ENCODE measurements at places on chromosomes 7 and 10.

DNA sequence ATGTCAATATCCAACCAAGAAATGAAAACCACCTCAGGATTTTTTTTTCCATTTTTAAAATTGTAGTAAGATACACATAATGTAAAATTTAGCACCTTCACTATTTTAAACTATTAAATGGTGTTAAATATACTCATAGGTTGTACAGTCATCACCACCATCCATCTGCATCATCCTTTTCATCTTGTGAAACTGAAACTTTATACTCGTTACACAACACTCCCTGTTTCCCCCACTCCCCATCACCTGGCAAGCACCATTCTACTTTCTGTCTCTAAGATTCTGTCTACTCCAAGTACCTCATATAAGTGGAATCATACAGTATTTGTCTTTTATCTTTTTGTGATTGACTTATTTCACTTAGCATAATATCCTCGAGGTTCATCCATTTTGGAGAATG lies 335.2 kb upstream of the NPSR1 start:
- DNase-seq = no peak

DNA sequence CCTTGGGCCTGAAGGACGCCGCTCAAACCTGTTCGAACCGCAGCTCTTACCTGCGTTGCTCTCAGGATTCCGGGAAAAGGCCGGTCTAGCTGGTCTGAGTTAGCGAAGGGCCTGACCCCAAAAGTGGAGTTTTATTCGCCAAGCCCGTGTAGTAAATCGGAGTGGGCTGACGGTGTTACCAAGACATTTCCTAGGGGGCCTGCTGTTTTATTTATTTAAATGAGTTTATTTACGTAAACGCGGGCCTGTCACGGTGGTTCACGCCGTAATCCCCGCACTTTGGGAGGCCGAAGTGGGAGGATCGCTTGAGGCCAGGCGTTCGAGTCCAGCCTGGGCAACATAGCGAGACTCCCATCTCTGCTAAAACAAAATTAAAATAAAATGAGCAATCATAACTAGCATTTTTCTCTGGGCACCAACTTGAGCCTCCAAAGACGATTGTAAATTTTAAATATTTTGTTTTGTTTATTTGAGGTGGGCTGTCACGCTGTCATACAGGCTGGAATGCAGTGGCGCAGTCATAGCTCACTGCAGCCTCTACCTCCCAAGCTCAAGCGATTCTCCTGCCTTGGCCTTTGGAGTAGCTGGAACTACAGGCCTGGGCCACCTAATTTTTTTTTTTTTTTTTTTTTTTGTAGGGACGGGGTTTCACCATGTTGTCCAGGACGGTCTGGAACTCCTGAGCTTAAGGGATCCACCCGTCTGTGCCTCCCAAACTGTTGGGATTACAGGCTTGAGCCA lies 903 bp downstream of the ZNF655 start:
- DNase-seq = no peak

DNA sequence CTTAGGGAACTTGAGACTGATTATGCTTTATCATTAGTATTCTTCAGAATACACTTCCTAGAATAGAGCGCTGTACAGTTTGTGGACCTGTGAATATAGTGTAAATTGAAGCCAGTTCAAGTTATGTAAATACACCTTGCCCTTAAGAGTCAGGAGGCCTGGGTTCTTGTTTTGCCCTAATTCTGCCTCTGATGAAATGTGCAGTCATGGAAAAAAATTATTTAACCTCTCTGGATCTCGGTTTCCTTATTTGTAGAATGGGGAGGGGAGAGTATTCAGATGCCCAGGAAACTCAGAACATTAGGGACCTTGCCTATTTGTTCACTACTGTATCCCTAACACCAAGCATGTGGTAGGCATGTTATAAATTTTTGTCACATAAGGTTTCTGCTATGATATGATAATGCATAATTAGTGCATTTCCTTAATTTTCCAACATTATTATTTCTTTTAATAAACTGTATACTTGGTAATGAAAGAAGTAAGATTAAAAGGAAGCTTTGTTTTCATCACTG lies 1.3 kb downstream of the EXOC6 start:
- no peak for DNase-seq

DNA sequence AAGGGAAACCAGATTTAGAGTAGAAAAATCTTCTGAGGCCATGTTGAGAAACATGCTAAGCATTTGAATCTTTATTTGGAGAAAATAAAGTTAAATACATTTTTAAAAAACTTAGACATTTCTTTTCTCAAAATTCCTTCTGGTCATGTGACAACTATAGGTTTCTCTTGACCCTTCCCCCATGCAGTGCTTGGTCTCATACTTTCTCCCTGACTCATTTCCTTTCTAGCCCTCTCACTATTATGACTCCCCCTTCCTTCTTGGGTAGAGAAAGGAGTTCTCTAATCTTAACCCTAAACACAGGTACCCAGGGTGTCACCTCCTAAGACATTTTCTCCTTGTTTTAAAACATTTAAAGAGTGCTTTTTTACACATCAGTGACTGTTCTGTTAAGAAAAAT lies 179.5 kb upstream of the TMEM106B start:
- no peak for DNase-seq

GRCh38 chr7:96312502-96312901 lies 9.4 kb downstream of the SLC25A13 start:
- DNase-seq = no peak

DNA sequence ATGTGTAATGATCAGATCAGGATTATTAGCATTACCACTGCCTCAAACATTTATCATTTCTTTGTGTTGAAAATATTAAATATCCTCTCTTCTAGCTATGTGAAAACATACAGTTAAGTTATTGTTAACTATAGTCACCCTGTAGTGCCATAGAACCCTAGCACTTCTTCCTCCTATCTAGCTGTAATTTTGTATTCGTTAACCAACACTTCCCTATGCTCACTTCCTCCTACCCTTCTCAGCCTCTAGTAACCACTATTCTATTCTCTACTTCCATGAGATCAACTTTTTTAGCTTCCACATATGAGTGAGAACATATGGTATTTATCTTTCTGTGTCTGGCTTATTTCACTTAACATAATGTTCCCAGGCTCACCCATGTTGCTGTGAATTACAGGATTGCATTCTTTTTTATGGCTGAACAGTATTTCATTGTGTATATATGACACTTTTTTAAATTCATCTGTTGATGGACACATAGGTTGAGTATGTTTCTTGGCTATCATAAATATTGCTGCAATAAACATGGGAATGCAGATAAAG lies 132.7 kb upstream of the RHOBTB1 start:
- DNase-seq = no peak

DNA sequence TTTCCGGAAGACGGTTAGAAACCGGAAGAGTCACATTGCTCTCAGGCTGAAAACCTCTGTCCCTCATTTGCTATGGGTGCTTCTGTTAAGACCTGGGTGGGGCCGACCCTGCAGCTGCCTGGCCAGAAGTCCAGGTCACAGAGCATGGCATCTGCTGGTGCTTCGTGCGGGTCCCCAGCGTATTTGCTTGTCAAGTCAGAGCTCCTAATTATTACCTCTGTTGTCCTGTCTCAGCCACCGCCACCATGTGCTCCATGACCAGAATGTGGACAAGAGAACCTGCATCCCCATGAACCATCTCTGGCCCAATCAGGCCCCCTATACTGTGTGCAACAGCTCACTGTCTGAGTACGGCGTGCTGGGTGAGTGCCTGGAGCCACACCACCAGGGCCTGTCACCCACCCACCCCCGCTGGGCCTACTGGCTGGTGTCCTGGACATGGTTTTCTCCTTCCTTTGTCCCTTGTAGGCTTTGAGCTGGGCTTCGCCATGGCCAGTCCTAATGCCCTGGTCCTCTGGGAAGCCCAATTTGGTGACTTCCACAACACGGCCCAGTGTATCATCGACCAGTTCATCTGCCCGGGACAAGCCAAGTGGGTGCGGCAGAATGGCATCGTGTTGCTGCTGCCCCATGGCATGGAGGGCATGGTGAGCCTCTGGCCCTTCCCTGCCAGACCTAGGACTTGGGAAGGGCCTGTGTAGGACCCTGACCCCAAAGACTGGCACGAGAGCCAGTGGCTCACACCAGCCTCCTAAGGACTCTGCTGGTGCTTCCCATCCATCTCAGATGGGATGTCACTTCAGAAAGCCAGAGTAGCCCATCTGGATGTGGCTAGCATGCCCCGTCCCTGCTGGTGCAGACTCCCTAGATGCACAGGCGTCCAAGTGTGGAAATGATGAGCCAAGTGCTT lies 51.3 kb upstream of the ZMIZ2 start:
- DNase-seq = no peak

DNA sequence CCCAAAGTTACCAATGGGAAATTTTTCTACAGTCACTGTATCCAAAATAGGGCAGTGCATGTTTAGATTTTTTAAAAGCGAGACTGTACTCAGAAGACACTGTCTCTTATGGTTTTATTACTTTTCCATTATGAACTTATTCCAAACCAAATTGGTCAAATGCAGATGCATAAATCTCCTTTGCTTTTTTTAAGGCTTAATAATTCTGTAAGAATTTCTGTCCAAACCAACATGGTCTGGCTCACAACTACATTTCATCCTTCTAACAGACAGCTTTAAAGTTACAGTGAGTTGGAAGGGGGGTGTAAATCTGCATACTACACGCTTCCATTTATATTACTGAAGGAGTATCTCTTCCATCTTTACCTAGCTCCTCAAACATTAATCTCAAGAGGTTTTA lies 199.2 kb downstream of the SLC25A13 start:
- DNase-seq = no peak

Data from GM19239 (cell line).